ENCODE measurements at places on chromosomes 6 and 20.

DNA sequence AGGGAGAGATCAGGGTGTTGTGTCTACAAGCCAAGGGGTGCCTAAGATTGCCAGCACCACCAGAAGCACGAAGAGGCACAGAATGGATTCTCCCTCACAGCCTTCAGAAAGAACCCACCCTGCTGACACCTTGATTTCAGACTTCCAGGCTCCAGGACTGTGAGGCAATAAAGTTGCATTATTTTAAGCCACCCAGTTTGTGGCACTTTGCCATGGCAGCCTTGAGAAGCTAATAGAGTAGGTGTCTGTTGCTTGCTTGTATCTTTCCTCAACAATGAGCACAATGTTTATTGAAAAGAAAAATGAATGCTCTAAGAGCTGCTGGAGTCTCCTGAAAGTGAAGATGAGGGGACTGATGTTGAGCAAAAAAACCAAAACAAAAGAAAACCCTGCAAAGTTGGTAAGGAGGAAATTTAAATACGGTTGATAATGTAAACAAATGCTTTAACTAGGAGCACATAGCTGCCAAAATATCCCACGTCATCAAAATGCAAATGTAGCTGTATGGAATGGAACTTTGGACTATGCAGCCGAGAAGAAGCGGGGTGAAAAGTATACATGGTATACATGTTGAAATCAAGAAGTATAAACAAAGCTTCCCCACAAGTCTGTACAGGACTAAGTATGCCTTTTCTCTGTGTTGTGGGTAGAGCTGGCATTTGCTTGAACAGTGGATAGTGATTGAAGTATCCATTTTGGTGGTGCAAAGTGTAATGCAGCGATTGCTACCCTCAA is 8.0 kb downstream of the IL20RA start:
- DNase-seq, result no peak

GRCh38 chr6:118061666-118062065 is 154.6 kb downstream of the SLC35F1 start:
- DNase-seq, result no peak

DNA sequence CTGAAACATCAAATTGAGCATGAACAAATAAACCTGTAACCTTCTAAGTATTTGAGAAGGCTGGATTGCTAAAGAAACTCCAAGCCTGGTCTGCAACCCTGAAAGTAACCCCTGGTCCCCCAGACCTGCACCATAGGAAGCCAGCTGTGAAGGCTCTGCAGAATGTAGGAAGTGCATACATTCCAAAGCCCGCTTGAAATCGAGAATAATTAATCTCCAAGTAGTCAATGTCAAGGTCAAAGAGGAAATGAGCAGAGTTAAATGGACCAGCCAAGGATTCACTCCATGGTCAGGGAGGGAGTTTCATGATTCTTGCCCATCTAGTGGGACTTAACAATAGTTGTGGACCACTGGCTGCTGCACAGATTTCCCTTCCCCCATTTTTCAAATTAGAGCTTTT is 107.6 kb upstream of the RNF24 start:
- DNase-seq, result no peak

DNA sequence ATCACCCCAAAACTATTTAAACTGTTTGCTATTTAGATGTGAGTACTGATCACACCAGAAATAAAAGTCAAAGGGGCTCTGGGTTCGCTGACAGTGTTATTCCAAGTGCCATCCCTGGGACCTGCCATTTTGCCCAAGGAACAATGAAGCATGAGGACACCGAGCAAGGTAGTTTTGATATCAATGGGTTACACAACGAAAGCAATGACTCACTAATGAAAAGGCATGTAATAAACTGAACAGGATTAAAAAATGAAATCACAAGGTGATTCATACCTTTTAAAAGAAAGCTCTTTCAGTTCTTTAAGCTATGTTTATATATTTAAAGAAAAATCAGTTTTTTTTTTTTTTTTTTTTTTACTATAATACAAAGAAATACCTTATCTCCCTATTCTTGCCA is 102.0 kb downstream of the HS3ST5 start:
- no peak for DNase-seq

Data from anterior cingulate cortex (tissue), 58 donors.